ENCODE measurements at places on chromosomes 3 and 15.

- DNase-seq = peak; percentile 89
These were observed 240 bp upstream of the BHLHE40 start for GRCh38 chr3:4978966-4979427.

- DNase-seq = no peak
These were observed 1.8 kb downstream of the HYAL3 start for GRCh38 chr3:50297384-50297775.

GRCh38 chr3:25349828-25350724, 78.0 kb upstream of the RARB start:
- DNase-seq = no peak

GRCh38 chr3:100073049-100073713, 41.1 kb downstream of the FILIP1L start:
- no peak for DNase-seq

- peak; percentile 23 for DNase-seq
These were observed 96.5 kb downstream of the FSIP1 start for GRCh38 chr15:39685999-39686613.

DNA sequence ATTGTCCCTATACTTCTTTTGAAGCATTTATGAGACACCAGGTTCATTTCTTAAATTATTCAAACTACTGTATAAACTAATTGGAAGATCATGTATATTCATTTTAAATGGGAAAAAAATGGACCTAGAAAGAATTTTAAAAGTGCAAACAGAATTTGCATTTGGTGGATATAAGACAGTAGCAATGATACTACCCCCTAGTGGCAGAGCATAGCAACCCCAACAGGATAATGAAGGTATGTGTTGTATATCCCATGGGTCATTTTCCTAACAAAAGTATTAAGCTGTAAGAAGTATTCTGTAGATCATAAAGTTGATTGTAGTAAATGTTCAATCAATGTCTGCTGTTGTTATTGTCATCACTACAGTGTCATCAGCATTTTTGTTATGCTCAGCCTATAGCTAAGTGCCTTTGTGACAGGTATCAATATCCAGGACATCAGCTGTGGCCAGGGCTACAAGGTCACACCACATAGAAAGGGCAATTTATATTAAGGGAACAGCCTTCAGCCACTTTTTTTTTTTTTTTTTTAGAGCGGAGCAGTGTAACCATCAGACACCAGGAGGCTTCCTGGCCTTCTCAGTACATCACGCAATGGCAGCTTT, 175.8 kb downstream of the FOXB1 start:
- DNase-seq = no peak
